ENCODE measurements at places on chromosomes 1 and 21.

DNA sequence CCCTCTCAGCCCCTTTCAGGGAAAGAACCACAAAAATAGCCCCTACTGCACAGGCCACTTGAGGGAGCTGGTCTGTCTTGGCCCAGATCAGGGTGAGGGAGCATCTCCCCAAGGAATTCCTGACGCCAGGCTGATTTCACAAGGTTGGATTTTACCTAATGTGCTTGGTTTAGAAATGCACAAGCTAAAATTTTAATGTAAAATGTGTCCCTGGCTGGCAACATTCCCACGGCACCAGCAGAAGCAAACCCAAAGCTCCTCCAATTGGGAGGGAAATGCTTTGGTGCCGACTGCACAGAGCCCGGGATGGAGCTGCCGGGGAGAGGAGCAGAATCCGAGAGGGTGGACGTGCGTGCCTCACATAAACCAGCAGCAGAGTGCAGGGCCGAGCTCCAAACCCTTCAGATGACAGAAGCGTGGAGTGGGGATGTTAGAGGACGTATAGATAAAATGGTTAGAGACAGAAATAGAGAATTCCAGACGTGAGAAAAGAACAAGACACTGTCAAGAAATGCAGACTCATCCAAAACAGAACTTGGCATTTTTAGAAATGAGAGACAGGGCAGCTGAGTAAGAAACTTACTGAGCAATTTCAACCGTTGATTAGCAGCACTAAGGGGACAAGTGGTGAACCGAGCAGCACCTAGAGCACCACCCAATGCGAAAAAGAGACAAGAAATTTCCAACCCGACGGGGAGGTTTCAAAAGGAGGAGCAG is 41.6 kb upstream of the TMEM52 start:
- DNase-seq = no peak

DNA sequence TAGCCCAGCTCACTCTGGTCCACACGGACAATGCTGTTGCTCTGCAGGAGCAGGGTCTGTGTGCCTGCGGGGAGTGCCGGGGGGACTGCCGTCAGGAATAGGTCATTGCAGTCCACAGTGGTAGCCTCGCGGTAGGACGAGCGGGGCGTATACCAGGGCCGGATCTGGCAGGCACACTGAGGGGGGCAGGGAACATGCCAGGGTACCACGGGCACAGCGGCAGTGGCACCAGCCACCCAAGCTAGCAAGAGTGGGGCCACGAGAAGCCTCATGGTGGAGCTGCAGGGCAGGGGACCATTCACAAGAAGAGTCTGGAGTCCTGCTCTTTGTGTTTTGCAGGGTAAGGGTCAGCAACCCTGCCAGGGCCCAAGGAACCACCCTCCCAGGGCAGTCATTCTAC is 65.8 kb downstream of the LRRN2 start:
- DNase-seq = no peak

DNA sequence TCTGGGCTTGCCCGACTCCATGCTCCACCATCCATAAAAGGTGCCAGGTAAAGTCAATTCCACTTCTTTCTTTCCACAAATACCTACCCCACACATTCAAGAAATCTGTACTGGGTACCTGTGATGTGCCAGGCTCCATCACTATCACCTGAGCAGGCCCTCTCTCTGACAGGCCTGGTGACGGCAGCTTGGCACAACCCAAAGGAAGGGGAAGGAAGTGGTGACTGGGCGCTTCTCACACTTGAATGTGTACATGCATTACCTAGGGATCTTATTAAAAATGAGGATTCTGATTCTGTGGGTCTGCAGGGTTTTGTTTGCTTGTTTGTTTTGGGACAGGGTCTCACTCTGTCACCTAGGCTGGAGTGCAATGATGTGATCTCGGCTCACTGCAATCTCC is 7.5 kb downstream of the HTR1D start:
- no peak for DNase-seq

GRCh38 chr1:43460988-43461693 is 7.4 kb upstream of the HYI start:
- DNase-seq = no peak

- no peak for DNase-seq
These were observed 294.4 kb upstream of the NR5A2 start for GRCh38 chr1:199733125-199733524.

GRCh38 chr1:56569661-56570060 is 9.7 kb downstream of the PLPP3 start:
- DNase-seq = no peak

- no peak for DNase-seq
These were observed 726.9 kb upstream of the PTBP2 start for GRCh38 chr1:95994643-95995042.

GRCh38 chr1:34781844-34782391 is 904 bp downstream of the GJB3 start:
- no peak for DNase-seq

DNA sequence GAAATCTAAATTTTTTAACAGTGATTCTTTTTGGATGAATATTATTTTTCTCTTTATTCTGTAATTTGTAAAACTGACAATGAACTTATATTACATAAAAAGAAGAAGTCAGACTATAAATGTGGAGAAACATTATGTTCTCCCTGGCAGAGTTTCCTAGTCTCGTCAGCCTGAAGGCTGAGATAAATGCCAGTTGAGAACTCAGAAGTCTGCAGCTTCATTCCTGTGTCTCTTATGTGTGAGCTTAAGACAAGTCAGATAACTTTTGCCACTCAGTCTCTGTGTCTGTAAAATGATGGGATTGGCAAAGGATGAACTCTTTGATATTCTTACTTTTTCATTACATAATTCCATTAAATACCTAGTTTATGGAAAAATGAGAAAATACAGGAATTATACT is 568.8 kb upstream of the ZRANB2 start:
- DNase-seq = no peak

DNA sequence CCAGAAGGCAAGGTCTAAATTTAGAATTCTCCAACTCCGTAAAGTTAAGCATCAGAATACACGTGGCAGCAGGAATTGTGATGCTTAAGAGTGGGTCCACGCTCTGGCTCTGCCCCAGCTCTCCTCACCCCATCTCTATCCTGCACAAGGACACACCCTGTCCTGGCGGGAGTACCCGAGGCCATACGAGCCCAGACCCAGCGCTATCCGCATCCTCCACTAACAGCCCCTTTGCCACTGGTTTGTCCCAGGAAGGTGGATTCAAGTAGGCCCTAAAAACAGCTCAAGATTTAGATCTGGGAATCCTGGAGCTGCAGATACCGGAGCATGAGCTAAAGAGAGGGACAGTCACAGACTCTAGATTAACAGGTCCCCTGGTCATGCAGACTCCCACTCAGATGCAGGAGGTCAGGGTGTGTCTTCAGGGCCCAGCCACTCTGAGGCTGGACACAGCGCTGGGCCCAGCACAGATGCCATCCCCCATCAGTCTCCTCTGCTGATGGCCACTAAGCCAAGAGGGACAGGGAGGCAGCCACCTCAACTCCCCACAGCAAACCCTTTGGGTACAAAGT is 393.3 kb downstream of the NPHP4 start:
- DNase-seq = no peak

Data from hindlimb muscle (tissue), 1 donor.